HT-29 (cell line): ENCODE measurements at places on chromosomes 2 and 18.
A peak's percentile ranks its signal among the peaks of the same experiment; 100 is the strongest.

- DNase-seq: peak; percentile 89
Observed at GRCh38 chr2:104919127-104919526, 65.2 kb downstream of the POU3F3 start.

DNA sequence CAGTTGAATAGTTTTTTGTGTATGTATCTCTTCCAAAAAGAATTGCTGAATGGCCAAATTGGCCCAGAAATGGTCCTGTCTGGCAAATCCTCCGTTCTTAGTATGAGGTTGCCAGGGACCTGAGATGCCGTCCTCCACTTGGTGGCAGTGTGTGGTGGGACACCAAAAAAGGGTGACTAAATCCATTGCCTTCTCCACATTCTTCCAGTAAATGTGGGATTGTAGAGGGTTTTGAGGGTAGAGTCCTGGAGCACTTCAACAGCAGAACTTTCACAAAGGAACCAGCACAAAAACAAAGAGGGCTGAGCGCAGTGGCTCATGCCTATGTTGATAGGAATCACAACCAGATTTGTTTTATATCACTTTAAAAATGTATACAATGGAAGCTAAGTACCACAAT lies 199.9 kb downstream of the BCL2 start:
- DNase-seq: peak; percentile 15

DNA sequence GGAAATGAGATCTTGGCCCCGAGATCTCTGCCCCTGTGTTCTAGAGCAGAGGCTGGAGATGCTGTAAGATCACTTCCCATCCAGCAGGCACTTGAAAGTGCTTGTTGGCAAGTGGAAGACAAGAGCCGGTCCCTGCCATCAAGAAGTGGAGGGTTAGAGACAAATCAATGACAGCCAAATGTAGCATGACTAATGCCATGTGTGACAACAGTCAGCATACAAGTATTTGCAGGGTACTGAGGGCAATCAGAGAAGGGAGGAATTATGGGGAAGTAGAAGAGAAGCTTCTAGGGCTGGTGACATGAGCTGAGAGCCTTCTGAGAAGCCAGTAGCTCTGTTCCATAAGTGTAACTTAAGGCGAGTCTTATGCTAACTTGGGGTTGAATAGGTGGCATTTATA lies 58.6 kb downstream of the TMEM17 start:
- DNase-seq: no peak

DNA sequence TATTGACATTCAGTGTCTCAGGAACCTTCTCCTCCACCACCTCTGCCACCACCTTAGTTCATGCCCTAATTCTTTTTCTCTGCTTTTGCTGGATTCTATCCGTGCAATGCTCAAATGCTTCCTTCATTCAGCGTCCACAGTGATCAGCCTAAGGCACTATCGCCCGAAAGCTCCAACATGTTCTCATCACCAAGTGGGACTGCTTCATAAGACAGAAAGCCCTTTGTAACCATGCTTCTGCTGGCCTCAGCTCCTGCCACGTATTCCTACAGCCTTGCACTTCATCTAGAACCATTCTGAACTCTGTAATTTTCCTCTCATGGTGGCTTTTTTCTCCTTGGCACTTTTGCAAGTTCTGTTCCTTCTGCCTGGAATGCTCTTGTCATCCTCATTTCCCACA lies 222.9 kb downstream of the HNMT start:
- no peak for DNase-seq

GRCh38 chr18:9648431-9649163 lies 34.2 kb upstream of the PPP4R1 start:
- DNase-seq: no peak

- no peak for DNase-seq
Observed at GRCh38 chr2:52940101-52940500, 827.5 kb upstream of the CHAC2 start.

DNA sequence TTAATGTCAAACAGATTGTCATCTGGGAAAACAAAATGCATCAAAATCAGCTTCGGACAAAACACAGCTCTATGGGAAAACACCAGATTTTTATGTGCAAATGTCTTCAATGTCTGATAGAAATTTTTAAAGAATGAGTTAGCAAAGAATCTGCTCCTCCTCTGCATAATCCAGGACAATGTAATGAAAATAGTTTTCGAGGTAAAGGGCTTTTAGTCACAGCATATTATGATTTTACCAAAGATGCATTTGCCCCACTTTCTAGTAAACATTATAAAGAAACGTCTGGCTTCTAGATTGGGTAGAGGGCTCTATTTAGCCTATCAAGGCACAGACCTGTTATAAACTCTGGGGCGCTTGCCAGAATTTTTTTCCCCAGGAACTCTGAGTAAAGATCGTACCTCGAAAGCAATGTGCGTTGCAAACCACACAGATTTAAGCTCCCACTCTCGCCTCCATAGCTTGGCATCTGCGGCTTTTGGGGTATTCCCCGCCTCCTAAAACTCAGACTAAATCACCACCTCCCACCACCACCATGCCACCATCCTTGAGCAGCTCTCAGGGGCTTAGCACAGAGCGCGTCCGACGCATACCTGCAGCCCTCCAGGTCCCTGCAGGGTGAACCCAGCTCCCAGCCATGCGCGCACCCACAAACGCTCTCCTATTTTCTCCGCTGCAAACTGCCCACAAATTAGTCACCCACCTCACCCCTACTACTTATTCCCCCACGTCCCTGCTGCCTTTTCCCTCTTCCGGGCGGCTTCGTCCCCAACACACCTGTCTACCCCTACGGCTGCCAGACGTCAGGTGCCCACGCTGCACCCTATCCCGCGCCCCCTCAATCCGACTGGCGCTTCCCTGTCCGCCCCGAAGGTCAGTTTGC lies 829 bp downstream of the ACVR1C start:
- DNase-seq: peak; percentile 2

DNA sequence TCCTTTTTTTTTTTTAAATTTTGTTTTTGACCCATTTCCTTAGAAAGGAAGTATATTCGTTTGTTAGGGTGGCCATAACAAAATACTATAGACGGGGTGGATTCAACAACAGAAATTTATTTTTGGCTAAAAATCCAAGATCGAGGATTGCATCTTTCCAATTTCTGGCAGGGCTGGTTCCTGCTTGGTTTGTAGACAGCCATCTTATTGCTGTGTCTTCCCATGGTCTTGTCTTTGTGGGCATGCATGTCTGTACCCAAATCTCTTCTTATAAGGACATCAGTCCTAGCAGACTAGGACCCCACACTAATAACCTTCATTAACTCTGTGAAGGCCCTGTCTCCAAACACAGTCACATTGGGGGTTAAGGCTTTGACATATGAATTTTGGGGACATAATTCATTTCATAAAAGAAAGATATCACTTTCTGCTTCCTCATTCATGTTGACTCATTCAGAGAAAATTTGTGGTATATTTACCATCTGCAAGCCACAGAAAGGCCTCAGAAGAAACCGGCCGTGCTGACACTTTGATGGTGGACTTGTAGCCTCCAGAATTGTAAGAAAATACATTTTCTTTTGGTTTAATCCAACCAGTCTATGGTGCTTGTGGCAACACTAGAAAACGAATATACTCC lies 262.1 kb downstream of the LPIN1 start:
- DNase-seq: peak; percentile 4
